ENCODE measurements at places on chromosomes 2 and 18. TPM values are rescaled to one million over a fixed set of nuclear protein-coding genes. Genes with fewer than 3 reads are reported as not detected.
A peak's percentile ranks its signal among the peaks of the same experiment; 100 is the strongest.

DNA sequence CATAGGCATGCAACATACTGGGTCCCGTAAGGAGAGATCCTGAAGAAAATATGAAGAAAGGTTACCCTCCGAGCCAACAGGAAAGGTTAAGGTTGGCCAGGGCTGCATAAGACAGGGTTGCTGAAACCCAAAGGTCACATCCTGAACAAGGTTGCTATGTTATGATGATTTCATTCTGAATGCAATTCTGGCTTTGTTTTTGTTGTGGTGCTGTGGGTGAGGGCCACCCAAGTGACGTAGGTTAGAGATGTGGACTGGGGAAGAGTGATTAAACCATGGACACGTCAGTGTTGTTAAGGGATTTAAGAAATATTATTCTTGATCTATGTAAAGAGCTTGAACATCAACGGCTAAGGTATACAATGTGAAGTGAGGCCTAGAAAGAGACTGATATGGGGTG lies 60.0 kb downstream of the ZEB2 start:
- DNase-seq, result peak; percentile 66

DNA sequence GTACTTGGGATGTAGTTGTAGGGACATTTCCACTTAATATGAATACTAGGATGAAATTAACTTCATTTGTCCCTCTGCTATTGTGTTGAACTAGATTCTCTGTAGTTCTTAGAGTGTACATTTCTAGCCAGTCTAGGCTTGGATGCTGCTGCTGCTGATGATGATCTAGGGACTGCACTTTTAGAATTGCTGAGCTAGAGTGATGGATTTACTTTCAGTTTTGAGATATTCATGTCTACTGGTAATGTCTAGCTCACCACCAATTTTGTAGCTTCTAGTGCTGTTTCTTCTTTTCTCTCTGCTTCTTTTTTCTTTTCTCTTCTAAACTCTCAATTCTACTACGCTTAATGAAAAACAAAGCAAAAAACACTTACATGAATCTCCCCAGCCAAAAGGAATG lies 49.4 kb downstream of the MRPS9 start:
- DNase-seq, result no peak

DNA sequence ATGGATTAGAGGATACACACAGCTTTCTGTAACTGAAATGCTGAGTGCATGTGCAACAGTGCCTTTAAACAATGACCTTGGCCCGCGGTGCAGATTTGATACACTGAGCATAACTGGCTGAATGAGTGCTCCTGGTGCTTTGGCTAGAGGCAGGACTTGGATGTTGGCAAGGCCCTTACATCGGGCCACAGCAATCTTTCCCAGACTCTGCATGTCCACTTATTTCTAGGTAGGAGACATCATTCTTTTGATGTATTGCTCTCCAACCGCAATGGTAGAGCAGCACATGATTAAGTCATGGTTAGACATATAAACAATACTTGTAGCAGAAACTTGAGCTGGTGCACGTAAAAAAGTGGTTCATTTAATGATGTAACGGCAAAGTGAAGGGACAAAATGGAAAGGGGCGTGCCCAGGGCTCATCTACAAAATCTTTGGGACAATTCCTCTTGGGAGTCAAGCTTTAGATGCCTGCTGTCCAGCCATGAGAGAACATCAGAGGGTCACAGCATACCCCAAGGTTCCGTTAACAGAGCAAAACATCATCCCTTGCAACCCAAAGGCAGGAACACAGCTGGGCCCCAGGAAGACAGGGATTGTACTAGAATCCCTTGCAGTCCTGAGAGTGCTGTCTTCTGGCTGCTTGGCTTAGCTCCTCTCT lies 43.4 kb downstream of the RAB31 start:
- DNase-seq, result no peak

GRCh38 chr2:83827618-83828017 lies 631.5 kb downstream of the SUCLG1 start:
- DNase-seq, result no peak

Gene AOX1
- total RNA-seq, result 64.7 TPM

GRCh38 chr2:19600506-19600905 lies 242.1 kb upstream of the OSR1 start:
- no peak for DNase-seq

DNA sequence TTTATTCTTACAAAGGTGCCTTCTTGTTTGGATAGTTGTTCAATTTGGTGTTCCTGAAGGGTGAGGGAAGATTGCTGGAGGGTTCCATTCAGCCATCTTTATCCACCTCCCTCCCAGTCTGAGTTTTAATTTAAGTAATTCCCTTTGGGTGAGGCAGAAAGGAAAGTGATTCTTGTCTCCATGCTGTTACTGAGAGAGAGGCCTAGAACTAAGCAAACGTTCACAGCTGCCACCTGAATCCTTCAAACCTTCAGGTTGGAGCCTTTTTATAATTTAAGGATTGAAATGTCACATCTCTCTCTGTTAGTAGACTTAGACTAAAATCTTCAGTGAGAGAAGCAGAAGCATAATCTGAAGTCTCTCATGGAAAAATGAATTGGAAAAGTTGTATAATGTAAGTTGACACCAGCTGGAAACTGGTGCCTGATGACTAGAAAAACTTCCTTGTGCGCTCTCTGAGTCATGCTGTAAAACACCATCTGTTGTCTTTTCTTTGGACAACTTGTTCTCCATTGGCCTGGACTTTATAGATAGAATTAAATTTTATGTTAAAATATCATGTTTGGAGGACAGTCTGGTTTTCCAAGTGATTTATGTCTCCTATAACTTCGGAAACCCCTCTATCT lies 14.6 kb downstream of the STRADB start:
- peak; percentile 74 for DNase-seq

DNA sequence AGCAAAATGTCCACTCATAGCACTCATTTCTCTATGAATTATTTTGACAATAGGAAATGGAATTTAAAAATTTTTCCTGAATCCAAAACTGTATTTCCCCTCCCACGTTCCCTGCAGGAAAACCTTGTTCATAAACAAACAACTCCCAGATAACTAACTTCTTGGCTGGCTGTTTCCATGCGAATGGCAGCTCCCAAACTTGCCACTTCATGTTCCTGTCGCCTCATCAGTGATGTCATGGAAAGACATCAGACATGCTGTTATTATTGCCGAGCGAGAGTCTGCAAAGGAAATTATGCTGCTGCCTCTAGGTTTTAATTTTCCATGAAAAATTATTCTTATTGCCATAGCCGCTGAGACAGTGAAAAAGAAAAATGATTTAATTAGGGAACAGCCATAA lies 117.0 kb upstream of the RIOK3 start:
- no peak for DNase-seq

Gene ALLC
- not detected for total RNA-seq

DNA sequence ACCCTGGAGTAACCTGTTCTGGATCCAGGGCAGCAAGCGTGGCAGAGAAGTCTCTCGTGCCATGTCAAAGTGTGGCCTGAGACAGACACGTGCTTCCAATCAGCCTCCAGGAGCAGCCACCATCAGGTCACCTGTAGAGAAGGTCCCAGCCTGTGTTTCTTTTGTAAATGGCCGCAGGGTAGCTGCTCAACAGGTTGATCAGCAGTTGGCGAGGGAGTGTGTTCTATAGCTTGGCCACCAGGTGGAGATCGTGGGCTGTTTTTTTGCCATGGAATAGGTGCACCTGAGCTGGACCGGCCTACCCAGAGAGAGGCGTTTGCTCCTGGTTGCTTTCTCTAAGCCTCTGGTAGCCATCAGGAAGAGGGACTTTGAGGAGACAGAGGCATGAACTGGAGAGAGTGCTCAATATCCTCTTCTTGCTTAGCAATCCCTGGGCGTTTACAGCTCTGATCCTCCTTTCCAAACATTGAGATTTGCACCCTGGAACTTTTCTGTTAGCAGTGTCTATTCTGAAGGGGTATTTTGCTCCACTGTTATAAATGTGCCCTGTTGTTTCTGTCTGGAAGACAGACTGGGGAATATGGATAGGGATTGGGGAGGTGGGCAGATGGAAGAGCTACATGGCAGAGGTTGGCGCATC lies 34.2 kb upstream of the EN1 start:
- peak; percentile 22 for DNase-seq

DNA sequence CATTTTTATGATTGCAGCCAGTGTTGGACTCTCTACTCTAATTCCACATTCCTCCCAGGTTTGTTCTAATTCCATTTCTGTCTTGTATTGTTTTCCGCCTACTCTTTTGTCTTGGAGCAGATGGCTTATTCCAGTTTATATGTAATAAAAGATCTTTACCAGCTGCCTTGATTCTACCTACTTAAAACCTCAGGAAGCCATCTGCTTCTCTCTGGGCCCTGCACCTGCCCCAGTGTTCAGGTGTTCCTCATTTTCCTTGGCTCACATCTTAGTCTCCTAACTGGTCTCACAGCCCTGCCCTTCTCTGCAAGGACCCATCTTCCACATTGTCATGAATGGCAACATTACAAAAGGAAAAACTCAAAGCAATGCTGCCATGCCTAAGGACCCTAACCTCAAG lies 21.0 kb upstream of the IL37 start:
- DNase-seq, result no peak

Gene CSRNP3
- not detected for total RNA-seq

- DNase-seq, result no peak
Measured at GRCh38 chr2:219893541-219893940, 266.1 kb downstream of the SLC4A3 start.

GRCh38 chr2:67002618-67003371 lies 394.3 kb upstream of the ETAA1 start:
- DNase-seq, result no peak

Gene LOXL3
- total RNA-seq, result 57.1 TPM

DNA sequence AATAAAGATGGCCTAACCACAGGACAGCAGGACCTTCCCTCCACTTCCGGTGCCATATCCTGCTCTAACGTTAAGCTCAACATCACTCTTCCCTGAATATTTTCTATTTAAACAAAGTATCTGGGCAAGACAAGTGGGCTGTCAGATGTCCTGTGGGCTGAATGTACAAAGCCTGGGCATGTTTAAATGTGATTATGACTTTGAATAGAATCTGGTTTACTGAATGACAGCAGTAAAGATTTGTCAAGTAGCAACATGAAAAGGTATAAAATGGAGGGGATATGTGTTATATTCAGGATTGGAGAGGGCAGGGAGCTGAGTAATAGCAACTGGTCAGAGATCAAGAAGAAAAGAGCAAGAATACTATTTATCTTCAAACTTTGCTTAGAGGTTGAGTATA lies 540.9 kb downstream of the NRXN1 start:
- DNase-seq, result no peak

GRCh38 chr18:63683152-63683551 lies 19.6 kb upstream of the SERPINB11 start:
- DNase-seq, result peak; percentile 95

DNA sequence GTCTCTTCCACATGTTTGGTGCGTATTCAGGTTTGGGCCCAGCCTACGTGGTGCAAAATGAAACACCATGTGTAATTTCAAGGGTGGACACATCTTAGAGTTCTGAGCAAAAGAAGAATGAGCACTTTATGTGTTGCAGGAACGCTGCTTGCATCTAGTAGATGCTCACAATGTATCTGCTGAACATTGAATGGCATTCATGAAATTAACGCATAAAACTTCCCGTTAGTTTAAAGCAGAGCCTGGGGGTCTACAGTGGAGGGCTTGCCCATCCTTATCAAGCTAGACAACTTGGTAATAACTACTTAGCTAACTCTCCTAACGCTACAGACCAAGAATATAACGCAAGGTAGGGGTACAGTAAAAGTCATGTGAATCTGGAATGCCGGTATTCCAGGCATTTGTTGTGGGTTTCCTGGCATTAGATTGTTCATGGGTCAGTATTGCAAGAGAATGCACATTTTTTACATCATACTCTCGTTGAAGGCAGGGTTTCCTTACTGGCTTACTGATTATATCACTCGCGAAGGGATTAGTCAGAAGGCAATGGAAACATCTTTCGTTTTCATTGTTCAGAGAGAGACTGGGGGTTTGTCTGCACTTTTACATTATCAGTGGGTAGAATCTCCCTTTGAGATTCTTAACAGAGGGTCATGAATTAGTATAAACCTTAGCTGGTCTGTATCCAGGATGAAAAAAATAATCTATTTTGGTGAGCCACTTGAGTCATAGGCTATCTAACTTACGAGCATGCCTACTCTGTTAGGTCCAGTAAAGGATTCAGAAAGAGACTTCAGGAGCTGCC lies 229.5 kb upstream of the EPAS1 start:
- DNase-seq, result peak; percentile 99

- no peak for DNase-seq
Measured at GRCh38 chr18:70175216-70175615, 30.3 kb downstream of the RTTN start.

GRCh38 chr2:74149247-74149525 lies 1.5 kb upstream of the BOLA3 start:
- DNase-seq, result no peak

DNA sequence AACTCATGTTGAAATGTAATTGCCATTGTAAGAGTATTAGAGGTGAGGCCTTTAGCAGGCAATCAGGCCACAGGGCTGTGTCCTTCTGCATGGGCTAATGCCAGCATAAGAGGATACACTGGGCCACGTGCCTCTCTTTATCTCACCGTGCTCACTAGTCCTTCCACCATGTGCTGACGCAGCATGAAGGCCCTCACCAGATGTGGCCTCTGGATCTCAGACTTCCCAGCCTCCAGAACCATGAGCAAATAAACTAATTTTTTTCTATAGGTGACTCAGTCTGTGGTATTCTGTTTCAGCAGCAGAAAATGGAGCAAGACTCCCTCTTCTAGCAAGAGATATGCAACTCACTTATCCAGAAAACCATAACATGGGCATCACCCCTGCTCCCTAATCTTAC lies 149.7 kb upstream of the ZNF236 start:
- peak; percentile 38 for DNase-seq

GRCh38 chr2:156903335-156903734 lies 354.2 kb upstream of the GALNT5 start:
- DNase-seq, result peak; percentile 47

Gene ATL2
- 23.1 TPM for total RNA-seq

DNA sequence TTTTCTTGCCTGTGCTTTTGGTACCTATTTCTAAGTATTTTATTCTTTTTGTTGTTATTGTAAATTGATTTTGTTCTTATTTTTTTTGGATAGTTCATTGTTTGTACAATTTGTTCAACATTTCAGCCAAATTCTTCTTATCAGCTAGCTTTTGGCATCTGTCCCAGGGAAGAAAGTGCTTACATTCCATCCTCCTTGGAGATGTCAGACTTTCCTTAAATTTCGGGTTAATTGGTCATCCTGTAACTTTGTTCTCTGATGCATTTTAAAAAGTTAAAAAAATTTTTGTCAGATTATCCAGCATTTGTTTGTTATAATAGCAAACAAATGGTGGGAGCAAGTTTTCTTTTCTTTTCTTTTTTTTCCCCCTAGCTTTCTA lies 60.3 kb downstream of the PTH2R start:
- DNase-seq, result no peak

Gene TNS1
- 125 TPM for total RNA-seq

Gene LYG1
- total RNA-seq, result 0.27 TPM

All from HFFc6 (cell line).